ENCODE measurements at places on chromosomes 16 and 17. TPM values are rescaled to one million over a fixed set of nuclear protein-coding genes. Genes with fewer than 3 reads are reported as not detected.

The ERAL1 gene
- total RNA-seq, result 35.4 TPM

The KPNA2 gene
- 19.2 TPM for total RNA-seq

The MVD gene
- 25.3 TPM for total RNA-seq

The ZNF469 gene
- 0.74 TPM for total RNA-seq

- H3K36me3 ChIP-seq, result no peaks in the 10 kb centered on the region
- no peak overlapping the region for H3K27ac ChIP-seq
- H3K27me3 ChIP-seq, result peaks cover 46% of the 10 kb centered on the region
- no peaks in the 10 kb centered on the region for H3K4me1 ChIP-seq
Measured at GRCh38 chr16:49931916-49932315, 76.0 kb upstream of the ZNF423 start.

DNA sequence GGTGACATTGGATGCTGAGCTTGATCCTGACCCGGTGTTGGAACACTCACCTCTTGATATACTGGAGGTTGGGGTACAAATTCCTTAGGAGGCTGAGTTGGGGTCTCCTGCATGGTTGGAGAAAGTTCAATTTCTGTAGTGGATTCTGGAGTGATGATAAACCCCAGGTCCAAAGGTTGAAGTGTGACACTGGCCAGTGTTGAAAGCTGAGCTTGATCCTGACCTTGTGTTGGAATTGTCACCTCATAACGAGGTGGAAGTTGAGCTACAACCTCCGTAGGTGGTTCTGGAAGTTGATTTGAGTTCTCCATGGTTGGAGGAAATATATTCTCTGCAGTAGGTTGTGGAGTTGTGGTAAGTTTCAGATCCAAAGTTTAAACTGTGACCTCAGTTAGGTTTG lies 21.2 kb downstream of the RDM1 start:
- DNase-seq, result no peak
- no peaks in the 10 kb centered on the region for H3K36me3 ChIP-seq
- H3K4me3 ChIP-seq, result no peak overlapping the region
- no peak overlapping the region for H3K27ac ChIP-seq
- H3K27me3 ChIP-seq, result peaks cover 20% of the 10 kb centered on the region

- no peak overlapping the region for H3K27ac ChIP-seq
- no peak overlapping the region for H3K4me3 ChIP-seq
- H3K27me3 ChIP-seq, result no peaks in the 10 kb centered on the region
Measured at GRCh38 chr17:9273428-9274391, 252.4 kb downstream of the NTN1 start.

- H3K27ac ChIP-seq, result peak within 1 kb of the TSS; percentile 98
- no peaks in the 10 kb centered on the region for H3K27me3 ChIP-seq
- DNase-seq, result peak; percentile 40
- H3K36me3 ChIP-seq, result peaks cover 29% of the 10 kb centered on the region
- H3K4me3 ChIP-seq, result peak within 1 kb of the TSS; percentile 84
Measured at GRCh38 chr17:1492249-1493206, at the start of gene MYO1C. TSS of gene MYO1C (minus strand) at chr17:1492686. CDS start at chr17:1492487, 199 bp downstream.

DNA sequence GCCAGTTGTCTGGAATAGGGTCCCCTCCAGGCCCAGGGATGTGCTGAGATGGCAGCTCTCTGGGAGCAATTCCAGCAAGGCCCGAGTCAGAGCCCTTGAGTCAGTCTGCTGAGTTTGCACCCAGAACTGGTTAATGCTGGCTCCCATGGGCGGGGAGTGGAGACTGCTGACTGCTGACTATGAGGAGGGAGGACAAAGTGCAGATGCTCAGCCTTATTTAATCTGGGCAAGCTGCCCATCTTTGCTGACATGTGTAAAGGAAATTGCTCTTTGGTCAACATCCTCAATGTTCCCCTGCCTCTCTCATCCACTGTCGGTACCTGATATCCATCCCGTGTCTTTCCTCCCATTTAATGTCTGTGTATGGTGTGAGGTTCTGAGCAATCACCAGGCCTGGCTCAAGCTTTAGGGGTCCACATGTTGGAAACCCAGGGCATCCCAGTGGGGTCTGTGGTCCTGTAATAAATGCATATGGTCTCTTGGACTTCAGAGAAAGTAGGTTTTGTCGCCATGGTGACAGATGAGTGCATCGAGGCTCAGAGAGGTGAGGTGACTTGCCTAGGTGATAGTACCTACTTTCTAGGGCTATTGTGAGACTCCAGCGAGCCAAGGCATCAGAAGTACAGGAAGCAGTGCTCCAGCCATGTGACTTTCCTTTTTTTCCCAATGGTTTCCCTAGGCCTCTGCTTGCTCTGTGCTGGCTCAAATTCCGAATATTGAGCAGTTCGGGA lies 20.0 kb upstream of the RNF135 start:
- H3K4me3 ChIP-seq, result no peak overlapping the region
- H3K27me3 ChIP-seq, result no peaks in the 10 kb centered on the region
- no peaks in the 10 kb centered on the region for H3K36me3 ChIP-seq
- peaks cover 19% of the 10 kb centered on the region for H3K4me1 ChIP-seq

DNA sequence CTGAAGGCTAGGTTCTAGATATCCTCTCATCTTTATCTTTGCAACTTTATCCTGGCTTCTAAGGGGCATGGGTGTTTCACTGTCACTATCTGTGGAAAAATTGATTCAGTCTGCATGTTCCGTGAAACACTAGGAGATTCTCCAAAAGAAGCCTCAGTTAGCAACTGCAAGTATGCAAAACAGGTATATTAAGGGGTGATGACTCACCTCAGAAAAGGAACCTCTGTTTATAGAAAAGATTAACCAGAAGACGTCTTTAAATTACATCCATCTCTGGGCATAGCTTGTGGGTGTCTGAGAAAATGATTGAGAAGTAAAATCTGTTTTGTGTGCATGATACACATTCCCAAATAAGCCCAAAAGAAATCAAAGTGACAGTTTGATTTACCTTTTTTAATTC lies 353.8 kb upstream of the HSBP1 start:
- no peak overlapping the region for H3K4me3 ChIP-seq
- H3K4me1 ChIP-seq, result peaks cover 6% of the 10 kb centered on the region
- no peaks in the 10 kb centered on the region for H3K27me3 ChIP-seq
- DNase-seq, result no peak

DNA sequence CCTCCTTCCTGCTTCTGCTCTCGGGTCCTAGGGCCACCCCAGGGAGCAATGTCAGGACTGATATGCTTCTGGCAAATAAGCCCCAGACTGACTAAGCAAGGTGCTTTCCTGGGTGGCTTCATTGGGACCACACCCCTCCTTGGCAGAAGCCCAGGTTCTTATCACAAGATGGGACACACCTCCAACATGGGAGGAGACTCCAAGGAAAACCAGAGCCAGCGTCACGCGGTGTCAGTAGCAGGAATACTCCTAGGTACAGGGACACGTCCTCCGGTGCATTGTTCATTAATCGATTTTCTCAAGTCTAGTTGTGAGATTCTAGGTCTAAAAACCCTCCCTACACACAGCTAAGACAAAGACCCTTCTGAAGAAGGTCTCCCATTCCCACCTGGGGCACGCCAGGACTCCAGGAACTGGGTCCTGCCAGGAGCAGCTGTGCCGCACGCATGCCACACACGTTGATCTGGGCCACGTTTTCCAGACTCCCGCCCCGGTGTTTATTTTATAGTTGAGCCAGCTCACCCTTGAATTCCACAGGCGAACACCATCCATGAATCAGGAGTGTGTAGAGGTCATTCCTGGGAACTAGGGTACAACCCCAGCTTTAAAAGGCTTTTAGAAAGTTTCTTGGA lies 30.8 kb downstream of the FA2H start:
- no peak overlapping the region for H3K4me3 ChIP-seq
- DNase-seq, result no peak
- H3K4me1 ChIP-seq, result no peaks in the 10 kb centered on the region
- H3K27me3 ChIP-seq, result peaks cover 58% of the 10 kb centered on the region
- H3K36me3 ChIP-seq, result no peaks in the 10 kb centered on the region

DNA sequence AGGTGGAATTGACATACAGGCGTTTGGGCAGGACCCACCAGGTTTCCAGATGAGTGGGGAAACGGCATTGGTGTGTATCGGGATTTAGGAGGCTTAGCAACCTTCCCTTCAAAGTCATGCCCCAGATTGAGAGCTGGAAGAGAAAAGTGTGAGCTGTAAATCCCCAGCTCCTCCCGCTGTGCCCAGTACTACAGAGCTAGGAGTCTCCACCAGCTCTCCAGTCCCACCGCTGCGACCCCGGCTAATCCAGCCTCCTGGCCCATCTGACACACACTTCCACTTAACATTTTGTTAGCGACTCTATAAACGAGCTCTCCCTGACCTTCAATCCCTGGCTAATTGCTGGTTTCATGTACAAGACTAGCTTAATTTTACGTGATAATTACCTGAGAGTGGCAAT lies 29.9 kb upstream of the LHX1 start:
- H3K4me1 ChIP-seq, result no peaks in the 10 kb centered on the region
- DNase-seq, result no peak
- H3K4me3 ChIP-seq, result no peak overlapping the region
- peaks cover 92% of the 10 kb centered on the region for H3K27me3 ChIP-seq
- H3K27ac ChIP-seq, result no peak overlapping the region

GRCh38 chr17:83007504-83008185 lies 71.8 kb upstream of the METRNL start:
- no peak overlapping the region for H3K27ac ChIP-seq
- H3K27me3 ChIP-seq, result no peaks in the 10 kb centered on the region
- peaks cover 17% of the 10 kb centered on the region for H3K4me1 ChIP-seq
- peaks cover 8% of the 10 kb centered on the region for H3K36me3 ChIP-seq
- DNase-seq, result no peak

DNA sequence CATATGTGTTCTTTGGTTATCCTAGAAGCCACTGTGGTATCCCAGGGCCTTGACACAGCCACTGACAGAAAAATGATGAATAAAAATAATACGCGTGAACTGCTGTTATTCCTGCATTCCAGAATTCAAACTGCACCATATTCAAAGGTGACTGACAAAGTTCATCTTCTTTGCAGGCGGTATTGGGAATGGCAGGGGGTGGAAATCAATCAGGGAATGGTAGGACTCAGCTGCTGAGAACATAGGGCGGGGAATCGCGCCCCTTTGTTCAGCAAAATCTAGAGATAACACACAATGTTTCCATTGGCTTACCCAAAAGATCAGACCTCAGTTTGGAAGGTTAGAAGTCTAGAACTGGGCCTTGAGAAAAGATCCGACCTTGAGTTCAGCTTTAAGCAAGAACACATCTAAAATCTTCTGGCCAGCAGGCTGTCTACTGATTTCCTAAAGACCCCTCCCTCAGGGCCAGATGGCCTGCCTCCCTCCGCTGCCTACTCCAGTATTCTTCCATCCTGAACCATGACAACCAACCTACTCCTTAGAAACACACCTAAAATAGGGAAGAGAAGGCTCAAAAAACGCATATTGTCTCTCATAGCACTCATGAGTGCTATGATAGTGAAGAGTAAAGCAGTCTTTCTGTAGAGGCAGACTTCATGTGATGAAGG lies 34.1 kb downstream of the CDK5R1 start:
- peaks cover 44% of the 10 kb centered on the region for H3K4me1 ChIP-seq
- no peak for DNase-seq
- H3K36me3 ChIP-seq, result no peaks in the 10 kb centered on the region
- H3K27me3 ChIP-seq, result no peaks in the 10 kb centered on the region
- no peak overlapping the region for H3K4me3 ChIP-seq

DNA sequence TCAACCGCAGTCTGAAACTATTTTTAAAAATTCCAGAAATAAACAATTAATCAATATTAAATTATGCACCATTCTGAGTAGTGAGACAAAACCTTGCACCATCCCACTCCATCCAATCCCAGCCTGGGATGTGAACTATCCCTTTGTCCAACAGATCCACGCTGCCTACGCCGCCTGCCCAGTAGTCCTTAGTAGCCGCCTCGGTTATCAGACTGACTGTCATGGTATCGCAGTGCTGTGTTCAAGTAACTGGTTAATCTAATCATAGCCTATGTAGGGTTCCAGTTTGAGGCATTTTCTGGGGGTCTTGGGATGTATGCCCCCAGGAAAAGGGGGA lies 437.7 kb downstream of the HS3ST3B1 start:
- no peak overlapping the region for H3K4me3 ChIP-seq
- peaks cover 51% of the 10 kb centered on the region for H3K27me3 ChIP-seq
- no peak for DNase-seq

GRCh38 chr16:54525104-54525503 lies 238.5 kb upstream of the IRX3 start:
- no peak for DNase-seq
- H3K4me3 ChIP-seq, result no peak overlapping the region
- H3K36me3 ChIP-seq, result no peaks in the 10 kb centered on the region
- no peak overlapping the region for H3K27ac ChIP-seq

- H3K27me3 ChIP-seq, result no peaks in the 10 kb centered on the region
- no peak for DNase-seq
- H3K4me1 ChIP-seq, result peaks cover 14% of the 10 kb centered on the region
- H3K27ac ChIP-seq, result peak overlapping the region; percentile 41
- H3K36me3 ChIP-seq, result no peaks in the 10 kb centered on the region
Measured at GRCh38 chr16:63596716-63597115, 1525.1 kb downstream of the CDH11 start.

- H3K36me3 ChIP-seq, result no peaks in the 10 kb centered on the region
- no peak overlapping the region for H3K4me3 ChIP-seq
Measured at GRCh38 chr16:56226187-56226586, 34.9 kb downstream of the GNAO1 start.

All from left ventricle myocardium inferior (tissue), 1 donor.